ENCODE measurements at places on chromosomes 7 and 10.

GRCh38 chr10:679556-679955 lies 9.9 kb downstream of the DIP2C start:
- DNase-seq: no peak

GRCh38 chr7:140081774-140082425 lies 19.1 kb upstream of the PARP12 start:
- DNase-seq: no peak

DNA sequence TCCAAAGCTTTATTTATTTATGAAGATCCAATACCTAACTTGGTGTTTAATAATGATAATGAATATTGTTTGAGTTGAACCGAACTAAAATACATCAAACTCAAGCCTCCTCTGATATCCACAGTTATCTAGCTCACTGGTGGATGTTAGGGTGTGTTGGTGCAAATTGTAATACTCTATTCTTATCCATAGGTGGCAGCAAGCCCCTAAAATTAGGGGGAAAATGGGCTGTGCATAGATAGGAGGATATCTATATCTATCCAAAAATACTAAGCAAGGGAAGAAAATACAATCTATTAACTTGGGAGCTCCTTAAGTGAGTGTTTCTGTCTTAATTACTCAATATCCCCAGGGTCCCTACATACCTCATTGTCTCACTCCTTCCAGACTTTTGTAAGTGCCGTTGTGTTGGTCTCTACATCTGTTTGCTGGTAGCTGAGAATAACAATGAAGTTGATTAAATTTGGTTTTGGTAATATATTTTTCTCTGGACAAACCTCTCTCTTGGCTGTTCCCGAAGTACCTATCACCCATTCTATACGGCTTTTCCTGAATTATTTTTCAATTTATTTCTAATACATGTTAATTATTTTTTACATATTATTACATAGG lies 55.0 kb upstream of the VWDE start:
- no peak for DNase-seq

- no peak for DNase-seq
Observed at GRCh38 chr10:104267721-104268404, 1.1 kb upstream of the GSTO2 start.

- no peak for DNase-seq
Observed at GRCh38 chr7:39908141-39908540, 41.9 kb upstream of the CDK13 start.

GRCh38 chr7:80184693-80185092 lies 50.1 kb downstream of the GNAI1 start:
- DNase-seq: no peak

DNA sequence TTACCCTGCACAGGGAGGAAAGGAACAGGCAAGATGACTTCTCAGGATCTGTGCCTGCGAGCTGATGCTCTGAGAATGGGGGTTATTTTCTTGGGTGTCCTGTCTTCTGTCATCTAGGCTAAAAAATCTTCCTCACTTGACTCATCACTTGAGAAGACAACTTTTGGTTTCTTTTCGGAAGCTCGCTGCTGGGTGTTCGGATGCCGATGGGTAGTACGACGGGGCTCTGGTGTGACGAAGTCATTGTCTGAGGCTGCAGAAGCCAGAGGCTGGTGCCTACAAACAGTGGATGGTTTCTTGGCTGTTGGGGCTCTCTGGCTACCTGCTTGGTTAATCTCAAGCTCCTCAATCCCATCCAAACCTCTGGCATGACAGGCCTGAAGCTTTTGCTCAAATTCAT lies 92.2 kb downstream of the NPSR1 start:
- DNase-seq: no peak

DNA sequence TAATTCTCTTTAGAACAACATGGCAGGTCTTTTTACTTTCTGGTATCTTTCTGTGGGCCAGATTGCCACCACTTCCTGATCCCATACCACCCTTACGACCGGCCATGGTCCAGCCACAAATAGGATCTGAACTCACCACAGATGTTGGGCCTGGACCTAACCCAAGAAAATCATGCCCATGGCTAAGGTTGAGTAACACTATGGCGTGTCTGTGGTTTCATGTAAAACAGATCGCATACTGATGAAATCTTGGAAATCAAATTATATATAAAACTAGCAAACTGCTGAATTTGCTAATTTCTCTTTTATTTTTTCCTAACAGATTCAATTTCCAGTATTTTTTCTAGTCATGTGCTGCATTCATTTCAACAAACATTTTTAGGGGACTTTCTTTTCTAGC lies 77.2 kb downstream of the CH25H start:
- no peak for DNase-seq

- no peak for DNase-seq
Observed at GRCh38 chr7:16921644-16922257, 40.0 kb upstream of the AGR3 start.

DNA sequence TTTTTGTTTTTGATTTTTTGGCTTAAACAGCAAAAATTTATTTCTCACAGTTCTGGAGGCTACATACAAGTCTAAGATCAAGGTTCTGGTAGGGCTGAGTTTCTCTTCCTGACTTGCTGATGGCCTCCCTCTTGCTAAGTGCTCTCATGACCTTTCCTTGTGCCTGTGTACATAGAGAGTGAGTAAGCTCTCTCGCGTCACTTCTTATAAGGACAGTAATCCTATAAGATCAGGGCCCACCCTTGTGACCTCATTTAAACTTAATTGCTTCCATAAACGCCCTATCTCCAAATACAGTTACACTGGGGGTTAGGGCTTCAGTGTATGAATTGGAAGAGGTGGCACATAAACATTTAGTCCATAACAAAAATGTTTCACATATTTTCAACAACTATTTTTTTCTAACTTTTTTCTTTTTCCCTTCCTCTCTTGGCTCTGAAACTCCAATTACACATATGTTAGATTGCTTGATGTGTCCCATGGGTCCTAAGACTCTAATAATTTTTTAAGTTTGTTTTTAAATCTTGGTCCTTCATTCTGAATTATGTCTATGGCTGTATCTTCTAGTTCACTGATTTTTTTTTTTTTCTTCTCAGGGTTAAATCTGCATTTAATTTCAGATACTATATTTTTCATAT lies 149.8 kb downstream of the HBP1 start:
- no peak for DNase-seq

DNA sequence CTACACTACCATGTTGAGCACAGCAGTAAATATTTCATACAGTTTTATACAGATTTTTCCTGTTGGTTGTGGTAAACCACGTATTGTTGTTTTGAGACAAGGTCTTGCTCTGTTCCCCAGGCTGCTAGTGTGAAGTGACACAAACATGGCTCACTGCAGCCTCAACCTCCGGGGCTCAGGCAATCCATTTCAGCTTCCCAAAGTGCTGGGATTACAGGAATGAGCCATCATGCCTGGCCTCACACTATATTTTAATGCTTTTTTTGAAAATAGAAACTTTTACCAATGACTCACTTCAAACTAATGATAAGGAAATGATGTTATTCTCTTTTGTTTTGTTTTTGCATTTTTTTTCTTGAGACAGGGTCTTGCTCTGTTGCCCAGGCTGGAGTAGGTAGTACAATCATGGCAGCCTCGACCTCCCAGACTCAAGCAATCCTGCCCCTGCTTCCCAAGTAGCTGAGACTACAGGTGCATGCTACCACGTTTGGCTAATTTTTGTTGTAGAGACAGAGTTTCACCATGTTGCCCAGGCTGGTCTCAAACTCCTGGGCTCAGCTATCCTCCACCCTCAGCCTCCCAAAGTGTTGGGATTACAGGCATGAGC lies 210.6 kb downstream of the TPST1 start:
- no peak for DNase-seq

DNA sequence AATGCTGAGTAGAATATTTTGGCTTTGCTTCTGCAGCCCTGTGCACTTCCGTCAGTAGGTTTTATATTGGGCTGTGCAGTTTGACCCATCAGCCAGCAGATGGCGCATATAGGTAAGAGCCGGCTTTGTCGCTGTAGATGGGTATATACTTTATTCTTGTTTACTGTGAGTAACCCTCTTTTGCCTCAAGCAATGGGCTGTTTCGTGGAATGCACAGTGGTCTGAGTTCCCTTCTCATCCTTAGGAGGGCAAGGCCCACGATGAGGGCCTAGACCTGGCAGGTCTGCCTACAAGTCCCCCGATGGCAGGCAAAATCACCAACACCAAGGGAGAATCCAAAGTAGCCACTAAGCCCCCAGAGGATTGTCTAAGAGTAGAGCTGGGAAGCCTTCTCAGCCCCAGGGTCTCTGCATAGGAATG lies 1002.9 kb upstream of the KCND2 start:
- DNase-seq: no peak

DNA sequence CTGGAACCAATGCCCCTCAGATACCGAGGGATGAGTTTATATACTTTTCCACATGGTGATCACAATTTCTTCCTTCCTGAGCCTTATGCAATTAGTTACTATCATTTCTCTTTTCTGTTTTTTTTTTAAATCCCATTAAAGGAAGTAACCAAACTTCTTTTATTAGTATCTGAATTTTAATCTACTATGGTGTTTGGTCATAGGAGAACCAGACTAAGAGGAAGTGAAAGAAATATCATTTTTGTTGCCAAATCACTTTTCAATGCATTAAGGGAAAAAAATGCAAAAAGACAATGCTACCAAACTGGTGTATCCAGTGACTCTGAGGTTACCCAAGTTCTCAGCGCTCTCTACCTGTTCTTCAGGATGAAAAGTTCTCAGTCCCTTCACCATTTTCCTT lies 167.7 kb downstream of the NXPH1 start:
- no peak for DNase-seq

- no peak for DNase-seq
Observed at GRCh38 chr7:33623267-33623666, 282.1 kb upstream of the BMPER start.

- DNase-seq: no peak
Observed at GRCh38 chr7:77245015-77245755, 45.6 kb upstream of the FGL2 start.

GRCh38 chr10:6838118-6838517 lies 258.0 kb upstream of the PRKCQ start:
- DNase-seq: no peak

DNA sequence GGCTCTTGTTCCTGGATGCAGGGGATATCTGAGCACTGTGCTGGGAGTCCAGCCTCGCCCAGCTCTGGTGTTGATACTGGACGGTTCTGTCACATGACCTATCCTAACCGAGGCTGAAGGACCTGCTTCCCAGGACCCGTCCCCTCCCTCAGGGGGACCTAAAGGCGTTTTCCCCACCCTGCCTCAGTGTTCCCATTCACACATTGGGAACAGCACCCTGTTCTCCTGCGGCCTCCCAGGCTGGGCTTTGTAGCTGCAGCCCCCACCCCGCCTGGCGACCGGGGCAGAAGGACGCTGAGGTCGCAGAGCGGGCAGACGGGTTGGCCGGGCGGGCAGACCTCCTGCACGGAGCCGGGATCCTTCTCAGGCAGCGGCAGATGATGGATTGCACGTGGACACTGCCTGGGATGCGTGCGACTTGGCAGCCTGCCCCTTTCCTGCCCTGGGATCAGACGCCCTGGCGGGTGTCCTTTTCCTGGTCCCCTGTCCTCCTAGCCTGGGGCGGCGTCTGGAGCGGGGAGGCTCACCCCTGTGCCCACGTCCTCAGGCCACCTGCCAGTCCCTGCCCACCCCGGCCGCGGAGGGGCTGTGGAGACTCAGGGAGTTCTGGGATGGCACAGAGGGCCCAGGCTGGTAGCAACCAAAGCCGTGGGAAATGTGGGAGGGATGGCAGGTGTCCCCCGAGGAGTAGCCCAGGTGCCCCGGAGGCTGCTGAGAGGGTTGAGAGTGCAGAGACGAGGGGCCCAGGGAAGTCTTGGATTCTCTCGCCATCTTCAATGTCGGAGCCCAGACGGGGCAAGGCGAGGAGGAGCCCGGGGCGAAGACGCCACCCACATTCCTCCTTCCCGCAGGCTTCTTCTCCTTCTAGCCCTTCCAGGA lies 17.2 kb upstream of the PSMG3 start:
- DNase-seq: no peak

- DNase-seq: no peak
Observed at GRCh38 chr7:126792521-126792920, 460.2 kb downstream of the GRM8 start.

GRCh38 chr10:103246324-103246723 lies 637 bp downstream of the RPEL1 start:
- DNase-seq: no peak

- DNase-seq: no peak
Observed at GRCh38 chr10:110411047-110411410, 86.7 kb upstream of the DUSP5 start.

DNA sequence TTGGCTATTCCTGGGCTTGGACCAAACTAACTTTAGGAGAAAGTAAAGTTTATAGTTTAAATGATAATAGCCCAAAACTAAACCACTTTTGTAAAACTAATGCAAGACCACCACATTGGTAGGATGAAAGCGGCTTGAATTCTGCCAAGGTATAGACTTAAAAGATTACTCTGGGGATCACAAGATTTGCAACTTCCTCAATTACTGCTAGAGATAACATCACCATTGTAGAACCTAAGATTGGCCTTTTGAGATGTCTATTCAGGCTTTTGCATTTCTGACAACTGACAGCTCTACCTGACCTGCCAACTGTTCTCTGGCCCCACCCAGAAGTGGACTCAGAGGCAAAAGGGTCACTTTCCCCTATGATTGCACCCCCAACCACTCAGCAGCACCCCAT lies 162.4 kb downstream of the TNS3 start:
- no peak for DNase-seq

- DNase-seq: no peak
Observed at GRCh38 chr7:26156451-26157420, 4.7 kb downstream of the NFE2L3 start.

GRCh38 chr10:680745-681144 lies 8.7 kb downstream of the DIP2C start:
- no peak for DNase-seq

DNA sequence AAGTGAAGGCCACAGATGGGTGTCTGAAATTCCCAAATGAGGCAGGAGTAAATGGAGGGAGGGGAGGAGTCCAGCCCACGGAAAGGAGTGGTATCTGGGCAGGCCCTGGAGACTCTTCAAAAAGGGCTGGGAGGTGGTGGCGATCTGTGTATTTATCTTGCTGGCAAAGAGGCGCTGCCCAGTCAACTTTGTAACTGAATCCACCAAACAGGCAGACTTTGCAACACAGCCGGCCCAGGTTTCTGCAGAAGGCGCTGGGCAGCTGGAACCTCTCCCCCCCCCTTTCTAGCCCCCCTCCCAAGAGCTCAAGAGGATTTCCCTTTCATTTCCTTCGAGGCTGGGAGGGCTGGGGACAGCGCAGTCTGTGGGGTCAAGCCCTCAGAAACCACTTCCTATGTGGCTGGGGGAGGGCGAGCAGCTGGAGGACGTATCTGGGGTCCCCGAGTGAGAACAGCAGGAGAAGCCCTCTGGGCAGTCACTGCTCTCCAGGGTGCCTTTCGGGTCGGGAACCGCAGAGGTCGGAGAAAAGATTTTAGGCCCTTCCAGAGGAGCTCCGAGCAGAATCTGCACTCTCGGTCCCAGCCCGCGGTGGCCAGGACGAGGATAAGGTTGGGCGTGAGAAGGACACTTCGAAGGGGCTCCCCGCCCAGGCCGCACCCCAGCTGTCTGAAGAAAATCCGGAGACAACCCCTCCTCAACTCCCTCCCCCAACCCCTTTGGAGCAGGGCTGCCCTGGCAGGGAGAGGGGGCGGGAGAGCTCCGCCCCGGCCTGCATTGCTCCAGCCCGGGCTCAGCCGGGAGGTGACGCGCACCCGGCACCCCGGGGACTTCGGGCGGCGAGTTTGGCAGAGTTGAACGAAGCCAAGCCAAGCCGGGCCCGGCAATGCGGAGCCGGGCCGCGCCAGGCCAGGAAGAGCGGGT lies 965 bp downstream of the ZCCHC24 start:
- no peak for DNase-seq

GRCh38 chr7:14761510-14762296 lies 140.8 kb downstream of the DGKB start:
- no peak for DNase-seq

GRCh38 chr7:144407266-144407931 lies 3.9 kb upstream of the NOBOX start:
- DNase-seq: no peak
